Fibroblast of gingiva (primary cell): ENCODE measurements at places on chromosomes 6 and 20.

DNA sequence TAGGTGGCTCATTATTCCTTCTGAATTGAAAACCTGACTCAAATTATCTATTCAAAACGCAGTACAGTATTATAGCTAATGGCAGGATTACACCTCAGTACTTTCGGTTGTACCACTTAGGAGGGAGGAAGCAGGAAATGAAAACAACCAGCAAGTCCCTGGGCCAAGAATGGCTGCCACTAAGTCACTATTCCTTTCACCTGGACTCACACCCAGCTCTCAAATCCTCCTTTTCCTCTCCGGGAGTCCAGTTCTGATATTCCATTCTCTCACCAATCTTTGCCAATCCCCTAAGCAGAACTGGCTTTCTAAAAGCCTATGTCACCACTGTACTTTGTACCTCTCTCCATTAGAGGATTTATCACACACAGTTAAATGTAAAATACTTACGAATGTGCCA lies 20.6 kb downstream of the TMEM242 start:
- DNase-seq: no peak

- peak; percentile 39 for DNase-seq
These were observed 45.5 kb downstream of the ANKS1A start for GRCh38 chr6:34934516-34934915.

DNA sequence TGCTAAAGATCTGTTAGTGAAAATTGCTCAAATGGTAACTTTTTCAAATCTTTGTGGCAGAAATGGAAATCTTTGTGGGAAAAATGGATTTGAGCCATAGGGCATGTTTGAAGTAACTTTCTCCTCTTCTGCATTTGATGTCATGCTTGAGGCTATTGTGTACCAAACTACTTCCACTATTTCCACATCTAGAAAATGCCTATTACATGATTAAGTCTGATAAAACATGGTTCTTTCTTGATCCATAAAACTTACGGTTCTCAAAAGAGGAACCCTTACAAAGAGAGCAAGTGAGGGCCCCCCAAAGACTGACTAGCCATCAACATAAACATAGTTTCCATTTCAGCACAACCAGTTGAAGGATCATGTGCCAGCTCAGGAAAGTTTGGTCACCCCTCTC lies 150.6 kb downstream of the NFATC2 start:
- DNase-seq: no peak

DNA sequence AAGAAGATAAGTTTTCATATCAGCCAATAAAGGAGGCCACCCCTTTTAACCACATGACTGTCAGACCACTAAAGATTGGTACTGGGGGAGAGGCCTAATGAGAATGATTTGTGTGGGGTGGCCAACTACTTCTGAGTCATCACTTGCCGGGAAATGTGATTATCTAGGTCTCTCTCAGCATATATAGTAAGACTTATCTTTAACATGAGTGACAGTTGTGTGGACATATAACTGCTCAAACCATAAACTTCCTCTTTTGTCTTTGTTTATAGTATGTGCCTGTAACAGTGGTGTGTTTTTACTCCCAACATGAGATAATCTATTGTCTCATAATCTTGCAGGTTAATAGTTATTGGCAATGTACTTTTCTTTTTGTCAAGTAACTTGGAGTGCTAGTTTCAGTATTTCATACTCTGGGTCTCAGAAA lies 312.4 kb downstream of the CDKAL1 start:
- DNase-seq: no peak

- DNase-seq: peak; percentile 96
These were observed 15.9 kb downstream of the AGPAT4 start for GRCh38 chr6:161257793-161258457.

- DNase-seq: no peak
These were observed 131.2 kb upstream of the AKAP12 start for GRCh38 chr6:151108548-151108947.

- no peak for DNase-seq
These were observed 1286.9 kb downstream of the GRIK2 start for GRCh38 chr6:102680413-102680812.

- DNase-seq: no peak
These were observed 292.2 kb upstream of the QKI start for GRCh38 chr6:163122365-163122764.

GRCh38 chr6:169867751-169868191 lies 116.3 kb downstream of the ERMARD start:
- DNase-seq: no peak
